Glutamatergic neuron (in vitro differentiated cells): ENCODE measurements at places on chromosomes 7 and 10. TPM values are rescaled to one million over a fixed set of nuclear protein-coding genes. Genes with fewer than 3 reads are reported as not detected.

- H3K4me3 ChIP-seq, result no peak overlapping the region
- no peaks in the 10 kb centered on the region for H3K27me3 ChIP-seq
- H3K4me1 ChIP-seq, result no peaks in the 10 kb centered on the region
- H3K36me3 ChIP-seq, result peaks cover 5% of the 10 kb centered on the region
- H3K27ac ChIP-seq, result no peak overlapping the region
- DNase-seq, result no peak
These were observed 36.8 kb upstream of the EBF3 start for GRCh38 chr10:130000918-130001317.

GRCh38 chr7:1817061-1817712 lies 147.1 kb downstream of the ELFN1 start:
- H3K27ac ChIP-seq, result no peak overlapping the region
- peaks cover 4% of the 10 kb centered on the region for H3K27me3 ChIP-seq
- peaks cover 17% of the 10 kb centered on the region for H3K4me1 ChIP-seq

Gene STEAP2
- 0.59 TPM for total RNA-seq

Gene AASS
- 37.0 TPM for total RNA-seq

DNA sequence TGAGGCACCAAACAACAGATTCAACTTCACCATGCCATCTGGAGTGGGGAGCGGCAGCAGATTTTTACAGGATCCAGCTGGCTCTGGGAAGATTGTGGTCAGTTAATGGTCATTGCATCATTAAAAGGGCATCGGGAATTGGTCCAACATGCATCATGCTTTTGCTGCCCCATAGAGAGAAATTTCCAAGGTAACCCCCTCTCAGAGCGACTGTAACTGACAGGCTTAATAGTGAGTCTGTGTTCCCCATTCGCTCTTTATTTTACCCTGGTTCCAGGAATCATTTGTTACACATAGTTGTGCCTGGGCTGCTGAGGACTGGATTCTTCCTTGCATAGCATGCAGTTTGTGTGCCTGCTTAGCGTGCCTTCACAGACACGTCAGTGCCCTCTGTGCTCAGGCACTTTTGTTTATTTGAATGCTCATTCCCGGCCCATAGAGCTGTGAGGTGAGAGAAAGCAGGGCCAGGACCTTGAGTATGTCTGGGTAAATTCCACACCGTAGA lies 49.9 kb downstream of the CDHR3 start:
- peaks cover 8% of the 10 kb centered on the region for H3K27me3 ChIP-seq
- no peak for DNase-seq
- H3K36me3 ChIP-seq, result no peaks in the 10 kb centered on the region
- H3K27ac ChIP-seq, result peak overlapping the region; percentile 73
- peak overlapping the region; percentile 46 for H3K4me3 ChIP-seq

Gene INTS15
- 36.9 TPM for total RNA-seq

- no peaks in the 10 kb centered on the region for H3K27me3 ChIP-seq
- no peak overlapping the region for H3K4me3 ChIP-seq
- no peaks in the 10 kb centered on the region for H3K4me1 ChIP-seq
- no peaks in the 10 kb centered on the region for H3K36me3 ChIP-seq
- no peak for DNase-seq
- H3K27ac ChIP-seq, result no peak overlapping the region
These were observed 155.7 kb upstream of the TMEM72 start for GRCh38 chr10:44755481-44755880.

Gene TSPAN13
- total RNA-seq, result 81.1 TPM

GRCh38 chr7:88795553-88795952 lies at the start of gene TEX47:
Gene TEX47 (minus strand): TSS chr7:88795737. CDS start chr7:88794942, 795 bp downstream.
- H3K36me3 ChIP-seq, result no peaks in the 10 kb centered on the region
- DNase-seq, result peak; percentile 43
- peaks cover 11% of the 10 kb centered on the region for H3K4me1 ChIP-seq
- H3K27me3 ChIP-seq, result peaks cover 2% of the 10 kb centered on the region

- H3K27ac ChIP-seq, result no peak overlapping the region
- H3K4me1 ChIP-seq, result peaks cover 33% of the 10 kb centered on the region
- no peak overlapping the region for H3K4me3 ChIP-seq
These were observed 37.4 kb upstream of the MEOX2 start for GRCh38 chr7:15723841-15724240.

Gene NXPH1
- total RNA-seq, result 3.8 TPM

Gene GDF10
- total RNA-seq, result not detected

DNA sequence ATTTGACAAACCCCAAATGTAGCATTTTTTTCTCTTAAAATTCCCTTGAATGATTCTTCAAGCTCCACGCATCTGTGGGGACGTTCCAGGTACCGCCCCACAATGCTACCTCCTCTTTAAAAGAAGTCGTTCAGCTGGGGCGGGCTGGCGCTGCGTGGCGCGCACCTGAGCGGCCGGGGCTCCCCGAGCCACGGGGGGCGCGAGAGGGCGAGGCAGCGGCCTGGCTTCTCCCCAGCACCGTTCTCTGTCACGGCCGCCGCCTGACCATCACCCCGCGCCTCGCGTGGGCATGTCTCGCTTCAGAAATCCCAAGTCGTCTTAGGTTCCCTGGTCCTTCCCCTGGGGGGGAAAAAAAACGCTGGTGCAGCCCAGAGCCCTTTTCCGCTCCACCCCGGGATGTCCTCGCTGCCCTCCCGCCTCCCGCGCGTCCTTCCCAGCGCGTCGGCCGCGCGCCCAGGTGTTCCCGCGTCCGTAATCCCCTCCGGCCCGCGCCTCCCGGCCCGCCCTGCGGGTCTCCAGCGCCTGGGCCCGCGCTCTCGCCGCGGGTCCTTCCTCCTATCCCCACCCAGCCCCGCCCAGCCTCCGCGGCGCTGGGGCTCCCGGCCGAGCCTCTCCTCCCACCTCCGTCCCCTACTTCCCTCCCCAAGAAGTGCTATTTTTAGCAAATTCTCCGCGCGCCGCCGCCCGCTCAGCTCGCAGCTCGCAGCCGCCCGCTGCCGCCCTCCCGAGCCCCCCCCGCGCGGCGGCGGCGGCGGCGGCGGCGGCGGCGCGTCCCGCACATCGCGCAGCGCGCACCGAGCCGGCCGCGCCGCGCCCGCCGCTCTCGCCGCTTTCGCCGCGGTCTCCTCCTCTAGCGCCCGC lies 58.7 kb upstream of the PRPS1L1 start:
- DNase-seq, result peak; percentile 39
- H3K36me3 ChIP-seq, result peaks cover 5% of the 10 kb centered on the region
- H3K4me1 ChIP-seq, result no peaks in the 10 kb centered on the region
- H3K27ac ChIP-seq, result no peak overlapping the region

Gene STEAP4
- not detected for total RNA-seq

Gene KLLN
- 0.27 TPM for total RNA-seq

- H3K27ac ChIP-seq, result no peak overlapping the region
- H3K27me3 ChIP-seq, result no peaks in the 10 kb centered on the region
- no peak overlapping the region for H3K4me3 ChIP-seq
These were observed 237.3 kb downstream of the NSUN6 start for GRCh38 chr10:18414061-18414460.

Gene LEP
- not detected for total RNA-seq

GRCh38 chr10:125692601-125693523 lies 9.9 kb upstream of the TEX36 start:
- H3K36me3 ChIP-seq, result no peaks in the 10 kb centered on the region
- H3K27me3 ChIP-seq, result peaks cover 5% of the 10 kb centered on the region
- peaks cover 17% of the 10 kb centered on the region for H3K4me1 ChIP-seq
- no peak overlapping the region for H3K27ac ChIP-seq
- no peak for DNase-seq
- H3K4me3 ChIP-seq, result no peak overlapping the region

DNA sequence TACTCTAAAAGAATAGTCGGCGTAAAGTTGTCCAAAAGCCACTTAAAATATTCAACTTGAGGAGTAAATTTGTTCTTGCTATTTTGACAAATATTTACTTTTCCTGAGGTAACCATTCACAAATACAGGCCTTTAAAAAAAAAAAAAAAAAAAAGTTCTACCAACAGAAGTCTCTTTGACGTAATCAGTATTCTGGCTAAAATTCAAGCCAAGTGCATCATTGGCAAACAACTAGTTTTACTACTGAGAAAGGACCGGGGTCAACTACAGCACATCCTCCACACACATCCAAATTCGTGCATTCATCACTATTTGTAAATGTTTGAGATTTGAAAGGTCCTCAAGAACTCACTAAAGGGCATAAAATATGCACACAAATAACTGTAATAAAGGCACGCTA lies 2.0 kb downstream of the OAT start:
- no peaks in the 10 kb centered on the region for H3K36me3 ChIP-seq
- peaks cover 2% of the 10 kb centered on the region for H3K4me1 ChIP-seq
- DNase-seq, result no peak

Gene GNG11
- total RNA-seq, result 0.56 TPM

- H3K27me3 ChIP-seq, result no peaks in the 10 kb centered on the region
These were observed 3.1 kb upstream of the ABCA13 start for GRCh38 chr7:48168159-48168558.

DNA sequence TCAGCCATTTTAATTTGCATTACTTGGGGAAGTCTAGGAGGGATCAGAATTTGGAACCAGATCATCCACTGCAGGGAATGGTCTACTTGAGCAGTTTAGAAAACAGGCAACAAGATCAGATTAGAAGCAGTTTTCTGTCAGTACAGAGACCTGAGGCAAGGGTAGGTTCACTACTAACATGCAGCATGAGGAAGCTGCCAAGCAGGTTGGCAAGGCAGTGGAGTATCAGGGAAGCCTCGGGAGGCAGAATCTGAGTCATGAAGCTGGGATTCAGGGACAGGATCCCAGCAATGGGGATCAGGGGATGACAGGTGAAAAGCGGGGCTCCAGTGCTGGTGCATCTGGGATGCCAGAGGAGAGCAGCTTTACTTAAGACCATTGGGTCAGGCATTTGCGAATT lies 28.1 kb downstream of the ENO4 start:
- H3K27ac ChIP-seq, result peak overlapping the region; percentile 28
- no peak for DNase-seq
- H3K4me3 ChIP-seq, result no peak overlapping the region

DNA sequence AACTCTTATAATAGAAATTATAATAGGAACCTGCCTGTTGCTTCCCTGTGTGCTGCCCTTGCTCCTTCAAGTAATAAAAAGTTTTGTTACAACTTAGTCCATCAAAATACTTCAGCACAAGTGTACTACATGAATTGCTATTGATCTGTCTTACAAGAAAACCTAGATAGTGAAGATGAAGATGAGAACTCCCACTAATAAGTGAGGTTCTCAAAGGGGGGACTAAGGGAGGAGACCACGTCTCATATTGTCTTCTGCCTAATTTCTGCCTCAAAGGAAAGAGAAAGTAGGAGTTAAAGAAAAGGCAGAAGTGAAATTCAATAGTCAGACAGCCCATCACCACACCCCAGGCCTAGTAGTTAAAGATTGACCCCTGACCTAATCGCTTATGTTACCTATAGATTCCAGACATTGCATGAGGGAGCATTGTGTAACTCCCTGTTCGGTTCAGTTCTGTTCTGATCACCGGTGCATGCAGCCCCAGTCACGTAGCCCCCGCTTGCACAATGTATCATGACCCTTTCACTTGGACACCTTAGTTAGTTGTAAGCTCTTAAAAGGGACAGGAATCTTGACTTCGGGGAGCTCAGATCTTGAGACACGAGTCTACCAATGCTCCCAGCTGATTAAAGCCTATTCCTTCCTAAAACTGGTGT lies 18.2 kb upstream of the CHST3 start:
- DNase-seq, result no peak
- peaks cover 14% of the 10 kb centered on the region for H3K36me3 ChIP-seq
- no peaks in the 10 kb centered on the region for H3K4me1 ChIP-seq

- H3K4me3 ChIP-seq, result no peak overlapping the region
- no peaks in the 10 kb centered on the region for H3K36me3 ChIP-seq
These were observed 204.4 kb downstream of the TPST1 start for GRCh38 chr7:66409493-66409892.

- H3K4me1 ChIP-seq, result peaks cover 3% of the 10 kb centered on the region
- H3K4me3 ChIP-seq, result no peak overlapping the region
- H3K36me3 ChIP-seq, result peaks cover 35% of the 10 kb centered on the region
- peaks cover 14% of the 10 kb centered on the region for H3K27me3 ChIP-seq
These were observed 30.0 kb downstream of the ELFN1 start for GRCh38 chr7:1700086-1700485.

Gene ATG9B
- total RNA-seq, result 9.4 TPM

Gene OR6V1
- not detected for total RNA-seq

DNA sequence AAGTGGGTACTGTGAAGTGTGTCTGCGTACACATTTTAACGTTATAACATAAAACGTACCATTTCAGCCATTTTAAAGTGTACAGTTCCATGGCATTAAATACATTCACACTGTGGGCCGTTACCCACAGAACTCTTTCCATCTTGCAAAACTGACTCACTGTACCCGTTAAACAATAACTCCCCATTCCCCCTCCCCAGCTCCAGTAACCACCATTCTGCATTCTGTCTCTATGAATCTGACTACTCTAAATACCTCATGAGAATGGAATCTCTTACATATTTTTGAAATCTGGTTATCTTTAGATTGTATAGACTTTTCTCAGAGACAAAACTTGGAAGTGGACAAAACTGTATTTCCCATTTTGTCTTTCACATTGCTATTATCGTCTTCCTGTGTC lies 9.3 kb downstream of the ARL3 start:
- H3K4me1 ChIP-seq, result peaks cover 6% of the 10 kb centered on the region
- H3K4me3 ChIP-seq, result peak overlapping the region; percentile 47
- no peaks in the 10 kb centered on the region for H3K27me3 ChIP-seq
- H3K27ac ChIP-seq, result peak overlapping the region; percentile 46
- no peak for DNase-seq

Gene IFIT3
- total RNA-seq, result not detected

DNA sequence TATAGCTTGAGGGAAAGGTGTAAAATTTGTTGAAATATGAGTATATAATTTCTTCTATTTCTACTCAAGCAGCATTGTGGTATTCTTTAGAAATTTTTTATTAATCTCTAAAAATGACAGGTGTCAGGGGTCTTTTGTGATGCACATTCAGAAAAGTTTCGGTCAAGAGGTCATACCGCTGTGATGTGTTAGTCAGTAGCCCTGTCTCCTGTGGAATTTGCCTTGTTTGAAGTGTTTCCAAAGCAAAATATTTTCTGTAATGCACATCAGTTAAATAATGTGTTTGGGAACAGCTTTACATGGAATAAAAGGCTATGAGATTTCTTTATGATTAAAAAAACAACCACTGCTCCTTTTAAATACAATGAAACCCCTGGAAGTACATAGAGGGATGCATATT lies 35.8 kb downstream of the FOXP2 start:
- H3K27me3 ChIP-seq, result no peaks in the 10 kb centered on the region
- DNase-seq, result no peak
- no peaks in the 10 kb centered on the region for H3K4me1 ChIP-seq
- no peaks in the 10 kb centered on the region for H3K36me3 ChIP-seq
- no peak overlapping the region for H3K27ac ChIP-seq

DNA sequence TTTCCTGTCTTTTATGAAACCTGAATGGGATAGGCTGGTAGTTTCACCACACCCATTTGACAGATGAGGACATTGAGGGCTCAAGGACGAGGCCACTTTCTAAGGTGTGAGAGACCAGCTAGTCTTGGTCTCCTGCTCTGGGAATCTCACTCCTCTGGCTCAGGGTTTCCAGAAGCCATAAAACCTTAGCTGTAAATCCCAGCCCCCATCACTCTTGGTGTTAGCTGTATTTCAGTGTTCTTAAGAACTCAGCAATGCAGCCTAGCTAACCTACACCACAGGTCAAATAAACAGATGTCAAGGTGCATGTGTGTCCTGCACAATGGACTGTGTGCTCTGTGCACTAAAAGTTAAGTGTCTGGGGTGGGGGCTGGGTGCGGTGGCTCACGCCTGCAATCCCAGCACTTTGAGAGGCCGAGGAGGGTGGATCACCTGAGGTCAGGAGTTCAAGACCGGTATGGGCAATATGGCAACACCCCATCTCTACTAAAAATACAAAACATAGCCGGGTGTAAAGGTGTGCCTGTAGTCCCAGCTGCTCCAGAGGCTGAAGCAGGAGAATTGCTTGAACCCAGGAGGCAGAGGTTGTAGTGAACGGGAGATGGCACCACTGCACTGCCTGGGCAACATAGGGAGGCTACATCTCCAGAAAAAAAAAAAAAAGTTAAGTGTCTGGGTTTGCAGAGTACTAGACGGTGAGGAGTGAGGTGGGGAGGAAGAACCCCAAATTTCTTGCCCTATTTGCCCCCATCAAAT lies 567 bp upstream of the EPO start:
- DNase-seq, result no peak
- peaks cover 15% of the 10 kb centered on the region for H3K27me3 ChIP-seq
- H3K36me3 ChIP-seq, result peaks cover 11% of the 10 kb centered on the region
- H3K4me3 ChIP-seq, result peak overlapping the region; percentile 55
- H3K27ac ChIP-seq, result no peak overlapping the region
